ENCODE measurements at places on chromosomes 7 and 10.

- no peak for DNase-seq
Measured at GRCh38 chr7:79624336-79624735, 170.9 kb upstream of the MAGI2 start.

GRCh38 chr7:146948703-146949102, 832.1 kb downstream of the CNTNAP2 start:
- DNase-seq: no peak

DNA sequence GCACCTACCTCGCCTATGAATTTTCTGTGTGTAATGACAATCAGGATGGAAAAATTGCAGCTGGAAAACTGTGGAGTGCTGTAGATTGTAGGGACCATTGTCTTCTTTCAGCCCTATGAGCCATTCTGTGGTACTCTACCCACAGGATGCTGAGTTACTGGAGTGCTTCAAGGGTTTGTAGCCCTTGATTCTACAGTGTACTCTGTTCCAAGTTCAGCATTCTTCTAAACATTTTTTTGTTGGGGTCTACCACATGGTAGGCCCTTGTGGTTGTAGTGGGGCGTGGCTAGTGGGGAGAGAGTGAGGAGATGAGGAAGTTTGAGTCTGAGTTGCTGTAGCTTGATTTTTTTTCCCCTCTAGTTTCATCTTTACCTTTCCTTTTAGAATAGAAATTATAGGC, 33.5 kb downstream of the REEP3 start:
- DNase-seq: peak; percentile 15

GRCh38 chr7:81692146-81692905, 77.5 kb downstream of the HGF start:
- no peak for DNase-seq

DNA sequence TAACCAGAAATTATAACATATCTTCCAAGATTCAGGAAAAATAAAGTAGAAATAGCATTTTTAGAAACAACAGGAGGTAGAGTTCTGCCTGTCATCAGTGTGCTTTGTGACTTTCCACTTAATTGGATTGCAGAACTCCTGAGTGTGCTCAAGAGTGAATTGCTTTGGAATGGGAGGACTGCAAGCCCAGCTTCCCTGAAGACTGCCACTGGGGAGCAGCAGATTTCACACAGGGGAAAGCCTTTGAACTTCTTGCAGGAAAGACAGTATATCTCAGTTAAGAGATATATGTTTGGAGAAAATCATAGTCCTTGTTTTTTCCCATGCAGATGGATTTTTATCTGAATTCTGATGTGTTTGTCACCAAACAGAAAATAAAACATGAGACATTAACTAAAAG, 124.5 kb downstream of the TMEM168 start:
- peak; percentile 4 for DNase-seq

- DNase-seq: no peak
Measured at GRCh38 chr10:66259836-66260235, 666.0 kb upstream of the LRRTM3 start.

DNA sequence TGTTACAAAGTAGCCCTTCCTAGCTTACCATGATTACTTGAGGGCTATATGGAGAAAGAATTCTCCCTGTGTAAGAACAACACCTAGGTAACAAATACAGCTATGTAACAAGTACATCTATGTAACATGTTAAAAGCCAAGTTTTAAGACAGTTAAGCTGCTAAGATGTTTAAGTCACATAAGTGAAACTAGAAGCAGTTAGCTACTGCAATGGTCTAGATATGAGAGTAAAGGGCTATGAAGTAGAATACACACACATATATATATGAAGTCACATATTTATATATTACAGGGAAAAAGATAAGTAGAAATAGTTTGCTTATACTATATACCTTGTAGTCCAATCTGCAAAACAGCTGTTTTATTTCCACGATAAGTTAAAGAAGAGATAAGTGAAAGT, 14.4 kb downstream of the POT1 start:
- DNase-seq: no peak

DNA sequence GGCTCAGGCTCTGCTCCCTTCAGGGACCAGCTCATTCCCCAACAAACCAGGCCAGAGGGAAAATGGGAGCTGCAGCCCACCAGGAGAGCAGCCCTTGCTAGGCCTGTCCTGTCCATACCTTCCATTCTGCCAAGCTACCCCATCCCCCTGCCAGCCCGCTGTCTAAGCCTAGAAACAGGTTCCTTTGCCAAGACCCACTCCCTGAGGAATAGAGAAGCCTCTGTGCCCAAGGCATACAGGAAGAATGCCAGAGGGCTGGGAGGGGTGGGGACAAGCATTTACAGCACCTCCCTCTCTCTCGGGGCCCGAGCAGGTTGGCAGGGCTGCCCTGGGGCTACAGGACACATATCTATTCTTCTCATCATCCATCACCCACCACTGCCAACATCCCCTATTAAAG, 178.3 kb downstream of the GRID1 start:
- DNase-seq: no peak

GRCh38 chr10:72059843-72060822, 28.2 kb downstream of the SPOCK2 start:
- DNase-seq: no peak

GRCh38 chr10:44927352-44927751, 16.2 kb downstream of the TMEM72 start:
- no peak for DNase-seq

DNA sequence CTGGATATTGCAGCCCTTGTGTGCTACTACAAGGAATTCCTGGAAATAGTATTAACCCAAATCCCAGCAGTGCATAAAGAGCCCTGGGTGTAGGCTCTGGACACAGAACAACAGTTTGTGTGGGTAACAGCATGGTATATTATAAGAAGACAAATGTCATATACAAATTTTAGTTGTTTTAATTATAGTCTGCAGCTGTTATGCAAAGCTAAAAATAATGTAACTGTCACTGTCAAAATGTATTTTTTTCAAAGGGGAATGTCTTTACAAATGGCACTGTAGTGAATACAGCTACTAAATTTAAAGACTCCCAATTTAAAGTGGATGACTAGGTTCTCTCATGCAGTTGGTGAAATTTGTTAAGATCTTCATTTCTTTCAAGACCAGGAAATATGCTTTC, 339.0 kb downstream of the GPR37 start:
- DNase-seq: no peak

- no peak for DNase-seq
Measured at GRCh38 chr10:92544296-92544695, 29.6 kb downstream of the IDE start.

GRCh38 chr10:6143181-6143580, 54.3 kb downstream of the RBM17 start:
- no peak for DNase-seq

- no peak for DNase-seq
Measured at GRCh38 chr7:92028686-92029085, 88.0 kb downstream of the AKAP9 start.

DNA sequence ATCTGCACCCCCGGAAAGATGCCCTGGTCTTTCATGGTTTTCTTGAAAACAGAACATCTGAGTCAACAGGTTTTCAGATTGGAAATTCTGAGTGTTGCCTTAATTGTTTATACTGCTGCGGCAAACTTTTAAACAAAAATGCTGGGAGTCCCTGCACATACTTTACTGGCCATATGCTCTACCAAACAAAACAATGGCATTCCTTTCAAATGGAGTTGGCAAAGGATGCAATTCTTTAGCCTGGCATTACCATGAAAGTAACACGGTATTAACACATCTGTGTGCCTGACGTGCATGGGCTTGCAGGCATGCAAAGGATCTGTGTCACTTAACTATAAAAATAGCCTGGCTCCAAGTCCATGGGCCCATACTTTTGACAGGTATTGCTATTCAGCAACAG, 4.2 kb downstream of the INHBA start:
- DNase-seq: no peak

DNA sequence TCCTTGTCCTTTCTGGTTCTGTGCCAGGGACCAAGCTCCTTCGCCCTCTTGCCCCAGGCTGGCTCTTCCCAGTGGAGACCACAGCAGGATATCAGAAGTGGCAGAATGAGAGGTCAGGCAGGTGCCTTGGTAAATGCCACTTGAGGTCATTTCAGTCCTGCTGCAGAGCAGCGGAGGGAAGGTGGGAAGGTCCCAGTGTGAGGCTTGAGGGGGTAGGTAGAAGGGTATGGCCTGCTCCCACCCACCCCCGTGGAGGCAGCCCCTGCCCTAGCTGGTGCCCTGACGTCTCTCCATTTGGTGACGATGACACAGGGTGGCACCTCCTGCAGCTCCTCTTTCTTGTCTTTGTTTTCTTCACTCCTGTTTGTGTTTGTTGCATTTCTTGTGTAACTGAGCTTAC, 538.8 kb downstream of the TCERG1L start:
- no peak for DNase-seq

GRCh38 chr7:85997515-85997914, 646.2 kb upstream of the GRM3 start:
- DNase-seq: no peak

DNA sequence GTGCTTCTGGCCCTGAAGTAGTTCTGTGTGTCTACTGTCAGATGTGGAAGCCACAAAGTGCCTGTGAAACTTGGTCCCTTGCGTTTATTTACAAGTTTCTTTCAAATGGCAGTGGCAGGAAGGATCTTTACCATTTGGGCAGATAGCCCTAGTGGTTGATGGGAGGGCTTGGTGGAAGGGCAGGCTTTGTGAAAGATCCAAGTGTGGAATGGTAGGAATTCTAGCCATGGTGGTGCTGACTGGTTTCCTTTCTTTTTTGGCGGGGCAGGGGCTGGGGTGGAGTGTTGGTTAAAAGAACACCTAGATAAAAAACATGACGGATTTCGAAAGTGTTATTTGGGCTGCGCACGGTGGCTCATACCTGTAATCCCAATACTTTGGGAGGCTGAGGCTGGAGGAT, 27.0 kb downstream of the AUTS2 start:
- no peak for DNase-seq

GRCh38 chr7:158517571-158517970, 70.1 kb downstream of the PTPRN2 start:
- no peak for DNase-seq

GRCh38 chr10:127894146-127894545, 1.4 kb upstream of the CLRN3 start:
- no peak for DNase-seq

All from A549 (cell line).